Cardiac muscle cell (in vitro differentiated cells and primary cell): ENCODE measurements at places on chromosomes 2 and 18. TPM values are rescaled to one million over a fixed set of nuclear protein-coding genes. Genes with fewer than 3 reads are reported as not detected.

DNA sequence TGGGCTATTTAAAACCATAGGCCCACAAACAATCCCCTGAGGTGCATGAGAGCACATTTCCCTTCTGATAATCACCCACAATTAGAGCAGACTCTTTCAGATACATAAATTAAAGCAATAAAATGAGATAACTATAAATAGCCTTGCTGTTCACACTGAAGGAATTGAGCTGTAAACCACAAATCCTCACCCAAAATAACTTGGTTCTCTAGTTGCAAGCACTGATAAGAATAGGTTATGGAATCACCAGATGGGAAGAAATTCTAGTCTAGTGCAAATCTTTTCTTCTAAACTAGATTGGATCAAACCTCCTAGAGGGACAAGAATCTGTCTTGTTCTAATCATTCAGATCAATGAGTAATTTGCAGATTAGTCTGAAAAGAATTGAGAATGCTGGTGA lies 64.6 kb downstream of the NAB1 start:
- H3K36me3 ChIP-seq, result no peaks in the 10 kb centered on the region
- H3K4me3 ChIP-seq, result no peak overlapping the region
- H3K4me1 ChIP-seq, result no peaks in the 10 kb centered on the region
- DNase-seq, result peak; percentile 40
- H3K27ac ChIP-seq, result no peak overlapping the region
- H3K27me3 ChIP-seq, result no peaks in the 10 kb centered on the region

Gene LINC00305
- total RNA-seq, result 0.21 TPM in 1 of 2 replicates, not detected in the other

DNA sequence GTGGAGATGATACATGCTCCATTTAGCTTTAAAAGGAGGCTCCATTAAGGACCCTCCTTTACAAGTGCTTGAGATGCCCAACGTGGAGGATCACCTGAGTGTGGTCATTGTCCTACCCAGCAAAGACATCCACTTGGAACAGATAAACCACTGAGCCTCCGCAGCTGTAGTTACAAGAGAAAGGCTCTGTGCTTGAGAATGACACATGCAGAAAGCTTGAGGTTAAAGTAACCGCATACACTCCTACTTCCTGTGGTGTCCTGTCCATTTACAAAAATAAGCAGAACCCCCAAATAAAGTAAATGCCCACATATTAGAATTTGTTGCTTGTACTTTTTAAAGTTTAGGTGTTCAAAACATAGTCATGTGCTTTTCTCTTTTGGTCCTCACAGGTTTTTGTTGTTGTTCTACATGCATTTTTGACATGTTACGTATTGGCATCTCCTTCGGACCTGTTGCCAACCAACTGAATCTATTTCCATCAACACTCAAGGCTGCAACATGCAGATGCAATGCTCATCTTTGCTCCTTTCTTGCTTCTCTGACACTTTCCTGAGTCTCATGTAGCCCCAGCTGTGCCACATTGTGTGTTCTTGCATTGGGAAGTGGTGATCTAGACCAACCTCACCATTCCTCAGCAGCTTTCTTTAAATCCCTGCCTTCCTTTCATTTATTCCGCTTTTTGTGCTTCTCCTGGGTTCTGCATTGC lies 56.0 kb downstream of the SERPINB7 start:
- H3K4me1 ChIP-seq, result no peaks in the 10 kb centered on the region
- no peak for DNase-seq
- H3K27me3 ChIP-seq, result no peaks in the 10 kb centered on the region
- no peak overlapping the region for H3K27ac ChIP-seq
- H3K36me3 ChIP-seq, result no peaks in the 10 kb centered on the region
- no peak overlapping the region for H3K4me3 ChIP-seq

Gene DPYSL5
- total RNA-seq, result 4.1 and 4.5 TPM in 2 replicates

Gene SRD5A2
- 0.04 and 0.06 TPM in 2 replicates for total RNA-seq

GRCh38 chr18:12327510-12328178 lies 19.6 kb downstream of the TUBB6 start:
- H3K27ac ChIP-seq, result peak overlapping the region; percentile 54
- no peaks in the 10 kb centered on the region for H3K27me3 ChIP-seq
- DNase-seq, result peak; percentile 87
- peaks cover 48% of the 10 kb centered on the region for H3K36me3 ChIP-seq
- no peaks in the 10 kb centered on the region for H3K4me1 ChIP-seq

- no peak overlapping the region for H3K27ac ChIP-seq
- no peaks in the 10 kb centered on the region for H3K4me1 ChIP-seq
- H3K27me3 ChIP-seq, result no peaks in the 10 kb centered on the region
- H3K4me3 ChIP-seq, result no peak overlapping the region
Measured at GRCh38 chr2:164542581-164543021, 78.7 kb downstream of the GRB14 start.

Gene C1QL2
- 0.18 and 0.30 TPM in 2 replicates for total RNA-seq

GRCh38 chr2:12493031-12493513 lies 223.7 kb upstream of the TRIB2 start:
- peak; percentile 71 for DNase-seq
- no peaks in the 10 kb centered on the region for H3K36me3 ChIP-seq
- H3K27ac ChIP-seq, result peak overlapping the region; percentile 74
- H3K4me3 ChIP-seq, result no peak overlapping the region

DNA sequence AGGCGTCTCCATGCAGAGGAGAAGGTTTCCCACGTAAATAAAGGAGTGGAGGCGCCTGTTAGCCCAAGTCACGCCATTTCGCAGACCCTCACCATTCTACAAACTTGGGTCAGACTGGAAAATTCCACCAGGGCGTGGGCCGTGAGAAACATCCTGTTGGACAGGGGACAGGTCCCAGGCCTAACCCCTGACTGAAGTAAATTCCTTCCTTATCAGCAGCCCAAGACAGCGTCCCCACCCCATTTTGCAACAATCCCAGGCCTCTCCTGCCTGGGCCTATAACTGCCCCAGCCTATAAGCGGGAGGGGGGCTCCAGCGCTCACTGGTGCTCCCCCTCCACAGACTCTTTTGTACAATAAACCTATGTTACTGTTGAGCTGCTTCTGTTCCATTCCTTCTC lies 57.3 kb upstream of the CBLN2 start:
- no peaks in the 10 kb centered on the region for H3K27me3 ChIP-seq
- peaks cover 18% of the 10 kb centered on the region for H3K4me1 ChIP-seq
- H3K4me3 ChIP-seq, result no peak overlapping the region
- H3K36me3 ChIP-seq, result no peaks in the 10 kb centered on the region

Gene RAB17
- total RNA-seq, result 2.9 and 4.7 TPM in 2 replicates

- no peaks in the 10 kb centered on the region for H3K4me1 ChIP-seq
- DNase-seq, result no peak
- H3K36me3 ChIP-seq, result no peaks in the 10 kb centered on the region
- H3K27ac ChIP-seq, result no peak overlapping the region
- no peaks in the 10 kb centered on the region for H3K27me3 ChIP-seq
- no peak overlapping the region for H3K4me3 ChIP-seq
Measured at GRCh38 chr2:188786368-188786841, 187.8 kb upstream of the COL3A1 start.

Gene NFATC1
- total RNA-seq, result 7.5 and 10.8 TPM in 2 replicates

GRCh38 chr18:79971986-79972385 lies 7.5 kb downstream of the HSBP1L1 start:
- H3K27ac ChIP-seq, result no peak overlapping the region
- H3K4me3 ChIP-seq, result no peak overlapping the region
- H3K36me3 ChIP-seq, result peaks cover 19% of the 10 kb centered on the region
- H3K4me1 ChIP-seq, result no peaks in the 10 kb centered on the region
- no peak for DNase-seq

GRCh38 chr2:61272421-61273070 lies 110.6 kb downstream of the C2orf74 start:
- no peak overlapping the region for H3K27ac ChIP-seq
- no peak overlapping the region for H3K4me3 ChIP-seq
- H3K36me3 ChIP-seq, result peaks cover 28% of the 10 kb centered on the region
- H3K27me3 ChIP-seq, result no peaks in the 10 kb centered on the region
- DNase-seq, result no peak

Gene IL1R2
- total RNA-seq, result not detected in 2 replicates

Gene FOXI3
- total RNA-seq, result not detected in 2 replicates

GRCh38 chr2:143230506-143231253 lies 101.5 kb downstream of the ARHGAP15 start:
- no peak overlapping the region for H3K4me3 ChIP-seq
- H3K27me3 ChIP-seq, result peaks cover 12% of the 10 kb centered on the region
- H3K36me3 ChIP-seq, result no peaks in the 10 kb centered on the region
- no peak overlapping the region for H3K27ac ChIP-seq

GRCh38 chr2:5479265-5479928 lies 212.8 kb upstream of the SOX11 start:
- H3K4me1 ChIP-seq, result peaks cover 32% of the 10 kb centered on the region
- H3K4me3 ChIP-seq, result no peak overlapping the region
- no peak for DNase-seq
- no peaks in the 10 kb centered on the region for H3K27me3 ChIP-seq
- no peak overlapping the region for H3K27ac ChIP-seq

DNA sequence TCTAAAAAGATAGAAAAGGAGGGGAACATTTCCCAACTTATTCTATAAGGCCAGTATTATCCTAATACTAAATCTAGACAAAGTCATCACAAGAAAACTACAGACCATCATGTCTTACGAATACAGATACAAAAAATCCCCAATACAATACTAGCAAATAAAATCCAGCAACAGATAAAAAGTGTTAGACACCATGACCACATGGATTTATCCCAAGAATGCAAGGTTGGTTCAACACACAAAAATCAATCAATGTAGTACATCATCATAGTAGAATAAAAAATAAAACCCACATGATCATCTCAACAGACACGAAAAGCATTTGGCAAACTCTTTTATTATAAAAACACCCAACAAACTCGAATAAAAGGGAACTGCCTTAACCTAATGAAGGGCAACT lies 18.5 kb downstream of the SLC66A2 start:
- H3K27me3 ChIP-seq, result no peaks in the 10 kb centered on the region
- H3K4me3 ChIP-seq, result no peak overlapping the region
- peaks cover 11% of the 10 kb centered on the region for H3K4me1 ChIP-seq
- DNase-seq, result no peak
- H3K36me3 ChIP-seq, result no peaks in the 10 kb centered on the region

GRCh38 chr2:30584116-30584515 lies 137.1 kb downstream of the LCLAT1 start:
- no peak for DNase-seq
- H3K4me3 ChIP-seq, result no peak overlapping the region
- peaks cover 3% of the 10 kb centered on the region for H3K36me3 ChIP-seq
- peak overlapping the region; percentile 72 for H3K27ac ChIP-seq
- H3K4me1 ChIP-seq, result peaks cover 23% of the 10 kb centered on the region
- H3K27me3 ChIP-seq, result no peaks in the 10 kb centered on the region

Gene ASB18
- 0.07 TPM in 1 of 2 replicates, not detected in the other for total RNA-seq

Gene ANKRD30B
- total RNA-seq, result not detected in 2 replicates

Gene FLACC1
- total RNA-seq, result 0.53 and 0.69 TPM in 2 replicates

DNA sequence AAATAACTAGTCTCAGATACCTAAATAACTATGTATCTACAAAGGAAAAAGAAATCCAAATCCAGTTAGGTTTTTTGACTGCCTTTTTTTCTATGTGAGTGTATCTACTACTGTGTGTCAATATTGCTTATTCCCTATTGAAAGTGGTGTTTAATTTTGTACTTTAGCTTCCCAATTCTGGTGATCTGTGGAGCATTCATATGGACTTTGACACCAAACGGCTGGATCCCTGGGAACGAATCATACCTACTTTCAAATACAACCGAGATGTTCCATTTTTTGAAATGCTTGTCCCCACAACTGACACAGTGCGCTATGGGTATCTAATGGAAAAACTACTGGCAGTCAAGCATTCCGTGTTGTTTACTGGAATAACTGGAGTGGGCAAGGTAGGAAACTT lies 152.8 kb downstream of the DNAH6 start:
- H3K4me3 ChIP-seq, result no peak overlapping the region
- H3K36me3 ChIP-seq, result no peaks in the 10 kb centered on the region
- no peak for DNase-seq
- no peak overlapping the region for H3K27ac ChIP-seq
- no peaks in the 10 kb centered on the region for H3K27me3 ChIP-seq

- H3K4me3 ChIP-seq, result no peak overlapping the region
- H3K4me1 ChIP-seq, result no peaks in the 10 kb centered on the region
- no peaks in the 10 kb centered on the region for H3K36me3 ChIP-seq
- H3K27me3 ChIP-seq, result no peaks in the 10 kb centered on the region
- no peak for DNase-seq
Measured at GRCh38 chr2:36425608-36426355, 70.2 kb downstream of the CRIM1 start.

Gene CFC1
- 48.4 and 59.1 TPM in 2 replicates for total RNA-seq

GRCh38 chr18:40957533-40958070 lies 997.4 kb upstream of the PIK3C3 start:
- H3K4me3 ChIP-seq, result no peak overlapping the region
- H3K27me3 ChIP-seq, result no peaks in the 10 kb centered on the region
- H3K4me1 ChIP-seq, result no peaks in the 10 kb centered on the region
- H3K36me3 ChIP-seq, result no peaks in the 10 kb centered on the region
- H3K27ac ChIP-seq, result no peak overlapping the region

DNA sequence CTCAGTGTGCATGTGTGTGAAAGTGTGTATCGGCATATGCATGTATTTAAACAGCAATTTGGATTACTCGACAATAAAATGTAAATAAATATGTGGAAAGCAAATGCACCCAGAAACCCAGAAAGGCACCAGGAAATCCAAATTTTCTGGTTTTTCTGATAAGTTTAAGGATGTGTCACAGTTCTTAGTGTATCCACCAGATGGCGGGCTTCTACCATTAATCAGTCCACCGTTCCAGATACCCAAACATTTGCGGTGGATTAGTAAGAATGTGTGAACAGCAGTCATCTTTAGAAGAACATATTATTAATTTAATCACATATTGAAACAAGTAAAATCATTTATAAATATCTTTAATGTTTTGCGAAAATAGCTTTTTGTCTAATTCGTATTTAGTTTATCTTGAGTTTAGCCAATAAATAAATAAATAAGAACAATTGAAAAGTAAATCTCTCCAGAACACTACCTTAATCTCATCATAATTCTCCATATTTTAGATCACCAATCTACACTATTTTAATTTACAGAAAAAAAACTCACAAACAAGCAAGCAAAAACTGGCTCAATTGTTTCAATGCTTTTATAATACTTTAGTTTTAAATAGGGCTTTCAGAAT lies 298.9 kb downstream of the DSEL start:
- H3K27ac ChIP-seq, result no peak overlapping the region
- no peak overlapping the region for H3K4me3 ChIP-seq
- H3K36me3 ChIP-seq, result no peaks in the 10 kb centered on the region

DNA sequence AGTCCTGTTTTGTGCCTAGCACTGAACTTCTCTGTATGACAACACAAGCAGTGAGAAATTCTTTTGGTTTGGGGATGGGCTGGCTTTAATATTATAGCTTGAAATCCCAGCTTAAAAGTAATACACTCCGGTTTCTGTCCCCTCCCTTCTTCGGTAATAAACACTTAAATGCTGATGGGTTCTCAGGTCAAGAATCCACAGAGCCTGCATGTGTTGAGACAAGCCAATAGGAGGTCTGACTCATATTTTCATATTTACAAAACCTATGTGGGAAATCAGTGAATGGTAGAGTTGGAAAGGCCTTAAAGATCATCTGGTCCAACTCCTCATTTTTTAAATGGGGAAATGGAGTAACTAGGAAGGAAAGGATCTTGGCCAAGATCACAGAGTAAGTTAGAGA lies 47.5 kb downstream of the VSNL1 start:
- H3K27me3 ChIP-seq, result no peaks in the 10 kb centered on the region
- H3K4me1 ChIP-seq, result no peaks in the 10 kb centered on the region
- no peaks in the 10 kb centered on the region for H3K36me3 ChIP-seq
- H3K4me3 ChIP-seq, result no peak overlapping the region

GRCh38 chr2:25844089-25844488 lies 34.2 kb downstream of the ASXL2 start:
- H3K27me3 ChIP-seq, result no peaks in the 10 kb centered on the region
- H3K36me3 ChIP-seq, result peaks cover 8% of the 10 kb centered on the region
- DNase-seq, result peak; percentile 60

- no peak overlapping the region for H3K4me3 ChIP-seq
- peaks cover 12% of the 10 kb centered on the region for H3K36me3 ChIP-seq
- peak overlapping the region; percentile 39 for H3K27ac ChIP-seq
- no peak for DNase-seq
- H3K4me1 ChIP-seq, result no peaks in the 10 kb centered on the region
Measured at GRCh38 chr2:86603905-86604304, 19.8 kb downstream of the RNF103 start.

Gene ABCB11
- 0.12 and 0.32 TPM in 2 replicates for total RNA-seq

GRCh38 chr18:30500240-30500945 lies 542.1 kb downstream of the DSC3 start:
- H3K4me1 ChIP-seq, result no peaks in the 10 kb centered on the region
- no peak overlapping the region for H3K27ac ChIP-seq
- H3K36me3 ChIP-seq, result no peaks in the 10 kb centered on the region
